Stimulated activated CD4-positive, alpha-beta T cell treated with anti-CD3 and anti-CD28 coated beads, Interleukin-1b, Interleukin-23, amount 100 ng/mL, for 1 hour (primary cell): ENCODE measurements at places on chromosomes 12 and 14.

DNA sequence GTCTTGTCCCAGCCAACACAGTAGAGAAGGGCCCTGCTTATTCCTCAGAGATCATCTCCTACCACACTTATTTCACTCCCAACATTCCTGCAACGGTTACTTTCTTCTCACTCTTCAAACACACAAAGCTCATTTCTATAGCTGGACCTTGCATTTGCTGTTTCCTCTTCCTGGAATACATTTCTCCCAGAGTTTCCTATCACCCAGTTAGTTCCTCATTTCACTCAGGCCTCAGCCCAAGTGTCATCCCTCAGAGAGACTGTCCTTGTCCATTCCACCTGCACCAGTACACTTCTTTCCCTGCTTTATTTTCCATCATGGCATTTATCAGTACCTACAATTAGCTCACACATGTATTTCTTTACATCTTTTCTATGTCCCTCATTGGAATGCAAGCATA lies 14.7 kb upstream of the STK38L start:
- DNase-seq = no peak

- no peak for DNase-seq
Observed at GRCh38 chr12:86712425-86712843, 456.2 kb upstream of the MGAT4C start.

- peak; percentile 91 for DNase-seq
Observed at GRCh38 chr12:12999959-13000615, at the start of gene HEBP1. Gene HEBP1 (minus strand): TSS chr12:13000265. CDS start chr12:13000114, 151 bp downstream.

DNA sequence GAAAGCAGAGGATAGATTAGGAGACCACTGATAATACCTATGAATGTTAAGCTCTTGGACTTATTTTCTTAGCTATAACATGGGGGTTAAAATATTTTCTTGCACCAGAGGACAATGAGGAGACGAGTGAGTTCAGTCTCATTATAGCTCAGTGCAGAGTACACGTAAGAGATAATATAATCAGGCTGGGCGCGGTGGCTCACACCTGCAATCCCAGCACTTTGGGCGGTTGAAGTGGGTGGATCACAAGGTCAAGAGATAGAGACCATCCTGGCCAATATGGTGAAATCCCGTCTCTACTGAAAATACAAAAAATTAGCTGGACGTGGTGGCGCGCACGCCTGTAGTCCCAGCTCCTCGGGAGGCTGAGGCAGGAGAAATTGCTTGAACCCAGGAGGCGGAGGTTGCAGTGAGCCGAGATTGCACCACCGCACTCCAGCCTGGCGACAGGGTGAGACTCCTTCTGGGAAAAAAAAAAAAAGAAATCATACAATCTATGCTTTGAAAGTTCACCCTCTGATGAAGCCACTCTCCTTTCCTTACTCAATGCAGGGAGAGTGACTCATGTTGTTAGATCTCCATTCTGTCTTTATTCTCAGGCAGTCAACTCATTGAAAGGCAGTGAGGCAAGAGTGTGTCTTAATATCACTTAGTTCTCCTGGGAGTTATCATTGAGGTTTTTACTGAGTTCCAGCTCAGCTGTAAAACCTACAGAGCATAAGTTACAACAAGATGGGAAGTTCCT lies 134.2 kb downstream of the SYNE2 start:
- DNase-seq = no peak

DNA sequence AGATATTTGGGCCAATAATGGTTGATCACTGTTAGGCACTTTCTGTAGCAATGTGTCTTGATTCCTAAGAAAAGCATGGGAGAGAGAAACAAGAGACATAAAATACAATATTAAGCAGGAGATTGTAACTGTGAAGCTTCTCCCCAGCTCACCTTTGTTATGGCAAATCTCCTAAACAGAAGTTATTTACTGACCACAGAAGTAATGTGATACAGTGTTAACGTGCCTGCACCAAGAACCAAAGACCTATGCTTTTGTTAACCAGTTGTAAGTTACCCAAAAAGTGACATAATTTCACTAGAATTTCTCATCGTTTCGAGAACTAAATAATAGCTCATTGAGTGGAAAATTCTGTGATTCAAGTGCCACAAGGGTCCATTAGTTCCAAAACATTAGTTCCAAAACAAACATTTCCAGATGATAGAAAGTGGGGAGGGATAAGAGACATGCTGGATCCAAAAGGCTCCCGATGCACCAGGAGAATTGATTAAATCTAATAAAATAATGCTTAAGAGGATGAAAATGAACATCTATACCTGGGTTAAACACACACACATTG lies 14.3 kb downstream of the RERG start:
- no peak for DNase-seq

DNA sequence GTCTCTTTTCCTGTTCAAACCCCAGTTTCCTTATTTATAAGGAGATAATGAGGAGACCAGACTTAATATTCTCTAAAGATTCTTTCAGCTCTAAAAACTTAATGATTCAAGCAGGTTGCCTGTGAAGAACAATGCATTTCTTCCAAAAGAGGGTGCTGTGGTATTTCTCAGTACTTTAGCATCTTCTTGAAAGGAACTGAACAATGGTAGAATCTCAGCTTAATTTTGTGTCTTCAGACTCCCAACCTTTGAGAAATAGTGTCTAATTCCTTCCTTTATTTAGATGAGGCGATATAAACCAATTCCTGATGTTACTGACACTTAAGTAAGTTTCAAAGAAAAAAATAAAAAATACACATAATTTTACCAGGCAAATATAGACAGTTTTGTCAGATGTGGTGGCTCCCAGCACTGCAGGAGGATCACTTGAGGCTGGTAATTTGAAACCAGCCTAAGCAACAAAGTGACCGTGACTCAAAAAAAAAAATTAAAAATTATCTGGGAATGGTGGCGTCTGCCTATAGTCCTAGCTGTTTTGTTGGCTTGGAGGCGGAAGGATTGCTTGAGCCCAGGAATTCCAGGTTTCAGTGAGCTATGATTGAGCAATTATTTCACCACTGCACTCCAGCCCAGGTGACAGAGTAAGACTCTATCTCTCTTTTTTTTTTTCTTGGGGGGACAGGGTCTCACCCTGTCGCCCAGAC lies 76.9 kb upstream of the PSMA6 start:
- DNase-seq = no peak

DNA sequence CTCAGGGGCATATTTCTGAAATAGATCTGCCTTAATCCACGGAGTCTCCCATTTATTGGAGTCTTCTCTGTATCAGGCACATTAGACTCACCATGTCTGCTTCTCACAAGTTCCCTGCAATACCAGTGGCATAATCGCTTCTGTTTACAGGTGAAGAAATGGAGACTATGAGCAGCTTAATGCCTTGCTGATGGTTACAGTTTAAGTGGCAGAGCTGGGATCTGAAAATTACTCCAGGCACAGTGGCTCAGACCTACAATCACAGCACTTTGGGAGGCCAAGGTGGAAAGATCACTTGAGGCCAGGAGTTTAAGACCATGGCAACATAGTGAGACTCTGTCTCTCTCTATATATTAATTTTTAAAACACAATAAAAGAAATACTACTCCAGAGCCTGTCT lies 7.3 kb upstream of the RIC8B start:
- no peak for DNase-seq

DNA sequence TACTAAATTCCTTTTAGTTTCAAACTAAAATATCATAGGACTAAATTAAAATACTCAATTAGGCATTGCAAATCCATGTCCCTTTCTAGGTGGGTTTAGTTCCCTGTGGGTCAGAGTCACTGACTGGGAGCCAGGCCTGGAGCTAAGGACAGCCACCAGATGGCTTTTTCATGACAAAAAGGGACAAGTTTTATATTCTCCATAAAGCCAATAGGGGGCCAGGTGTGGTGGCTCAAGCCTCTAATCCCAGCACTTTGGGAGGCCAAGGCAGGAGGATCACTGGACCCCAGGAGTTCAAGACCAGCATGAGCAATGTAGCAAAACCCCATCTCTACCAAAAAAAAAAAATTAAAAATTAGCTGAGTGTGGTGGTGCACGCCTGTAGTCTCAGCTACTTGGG lies 35.4 kb upstream of the EIF5 start:
- no peak for DNase-seq

DNA sequence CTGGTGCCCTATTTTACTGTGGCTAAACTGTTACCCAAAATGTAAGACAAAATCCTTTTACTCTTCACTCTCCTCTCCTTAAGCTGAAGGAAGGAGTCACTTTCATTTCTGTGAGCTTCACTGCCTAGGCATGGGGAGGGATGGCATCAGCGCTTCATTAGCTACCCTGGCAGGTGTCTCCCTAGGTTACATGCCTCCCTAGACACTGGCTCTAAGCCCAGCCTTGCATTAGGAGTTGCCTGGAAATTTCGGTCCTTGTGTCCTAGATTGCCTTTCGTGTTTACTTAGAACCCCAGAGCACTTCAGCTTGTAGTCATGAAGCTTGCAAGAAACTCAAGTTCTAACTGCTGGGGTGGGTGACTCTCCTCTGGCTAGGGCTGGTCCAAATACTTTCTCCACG lies 520.5 kb upstream of the STXBP6 start:
- DNase-seq = no peak

DNA sequence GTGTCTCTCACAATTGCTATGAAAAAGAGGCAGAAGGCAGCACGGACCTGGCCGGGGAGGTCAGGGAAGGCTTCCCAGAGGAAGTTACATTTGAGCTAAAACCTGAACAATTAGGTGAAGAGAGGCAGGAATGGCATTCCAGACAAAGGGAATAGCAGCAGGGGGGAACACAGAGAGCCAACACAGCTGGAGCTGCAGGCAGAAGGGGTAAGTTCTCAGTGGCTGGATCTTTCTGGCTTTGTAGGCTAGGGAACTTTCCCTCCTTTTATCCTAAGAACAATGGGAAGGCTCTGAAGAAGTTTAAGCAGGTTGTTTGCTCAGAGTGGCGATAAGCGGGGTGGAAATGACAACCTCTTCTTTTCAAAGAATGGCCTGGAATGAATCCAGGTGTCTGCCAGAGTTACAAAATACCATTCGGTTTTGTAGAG lies 100.0 kb downstream of the PRIMA1 start:
- DNase-seq = no peak

DNA sequence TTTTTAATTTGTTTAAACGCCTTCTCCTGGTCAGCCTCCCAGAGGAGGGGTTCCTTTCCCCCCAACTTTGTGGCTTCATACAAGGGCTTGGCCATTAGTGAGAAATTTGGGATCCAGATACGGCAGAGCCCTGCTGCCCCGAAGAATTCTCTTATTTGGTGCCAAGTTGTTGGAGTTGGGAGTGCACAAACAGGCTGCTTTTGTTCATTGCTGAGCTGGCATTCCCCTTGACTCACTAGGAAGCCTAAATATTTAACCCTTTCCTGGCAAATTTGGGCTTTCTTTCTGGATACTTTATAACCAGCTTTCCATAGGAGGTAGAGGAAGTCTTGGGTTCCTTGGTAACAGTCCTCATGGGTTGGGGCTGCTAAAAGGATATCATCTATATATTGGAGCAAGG lies 10.3 kb upstream of the ADAM21 start:
- no peak for DNase-seq

- no peak for DNase-seq
Observed at GRCh38 chr12:39062266-39062996, 157.0 kb upstream of the CPNE8 start.

- DNase-seq = no peak
Observed at GRCh38 chr12:117968151-117968789, 520 bp downstream of the KSR2 start.

- no peak for DNase-seq
Observed at GRCh38 chr12:54608156-54608555, 19.7 kb upstream of the PPP1R1A start.

DNA sequence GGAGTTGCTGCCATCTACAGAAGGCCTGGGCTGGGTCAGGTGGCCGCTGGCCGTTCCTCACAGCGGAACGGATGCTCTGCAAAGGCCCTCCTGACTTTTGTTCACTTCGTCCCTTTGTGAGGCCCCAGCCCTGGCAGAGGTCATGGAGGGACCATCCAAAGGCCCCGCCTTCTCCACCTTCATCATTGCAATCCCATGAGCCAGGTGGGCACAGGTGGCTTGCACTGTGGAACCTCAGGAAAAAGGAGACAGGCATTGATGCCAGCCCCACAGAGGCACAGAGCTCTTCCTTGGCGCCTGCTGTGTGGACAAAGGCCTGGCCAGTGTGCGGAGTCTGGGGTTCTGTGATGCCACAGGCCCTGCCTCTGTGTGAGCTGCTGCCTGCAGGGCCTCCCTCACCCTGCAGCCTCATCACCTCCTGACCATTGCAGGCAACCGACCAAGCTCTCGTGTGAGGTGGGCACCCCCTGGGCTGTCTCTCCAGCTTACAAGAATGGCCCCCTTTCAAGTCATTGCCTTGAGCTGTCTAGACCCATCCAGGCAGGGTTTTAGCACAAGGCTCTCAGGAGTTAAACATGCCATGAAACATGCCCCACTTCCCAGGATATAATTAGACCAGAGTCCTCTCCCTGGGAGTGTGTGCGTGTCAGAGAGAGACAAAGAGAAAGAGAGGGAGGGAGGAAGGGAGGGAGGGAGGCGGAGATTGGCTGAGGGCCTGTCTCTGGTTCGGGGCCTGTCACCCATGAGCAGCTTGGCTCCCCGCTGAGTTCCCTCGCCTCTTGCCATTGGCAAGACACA lies 19.3 kb downstream of the NFKBIA start:
- no peak for DNase-seq
